ENCODE measurements at places on chromosomes 2 and 18.

DNA sequence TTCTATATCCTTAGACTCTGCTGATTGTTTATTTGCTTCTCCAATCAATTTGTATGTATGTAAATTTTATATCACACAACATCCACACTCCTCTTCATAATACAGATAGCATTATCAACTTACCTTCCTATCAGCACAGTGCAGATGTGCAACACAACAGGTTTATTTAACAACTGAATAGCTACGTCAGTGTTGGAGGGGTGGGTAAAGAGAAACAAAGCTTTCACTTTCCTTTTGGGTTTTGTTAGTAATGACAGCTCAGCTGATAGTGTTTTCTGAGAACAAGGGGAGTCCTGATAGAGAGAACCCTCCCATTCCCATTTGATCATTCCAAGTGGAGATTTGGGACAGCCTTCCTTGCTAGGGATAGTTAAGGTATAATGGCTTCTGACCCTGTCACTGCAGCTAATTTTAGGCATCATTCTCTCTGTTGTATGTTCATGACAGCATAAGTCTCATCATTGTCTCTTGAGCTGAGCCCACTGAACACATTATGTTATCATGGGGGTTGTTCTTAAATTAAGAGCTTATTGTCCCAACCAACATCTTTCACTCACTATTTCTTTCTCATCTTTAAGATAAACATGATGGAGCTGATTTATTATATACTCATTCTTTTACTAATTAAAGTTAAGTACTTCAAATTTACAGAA, 227.7 kb downstream of the GPD2 start:
- DNase-seq, result no peak

- no peak for DNase-seq
Measured at GRCh38 chr18:50441501-50441900, 66.7 kb downstream of the SKA1 start.

DNA sequence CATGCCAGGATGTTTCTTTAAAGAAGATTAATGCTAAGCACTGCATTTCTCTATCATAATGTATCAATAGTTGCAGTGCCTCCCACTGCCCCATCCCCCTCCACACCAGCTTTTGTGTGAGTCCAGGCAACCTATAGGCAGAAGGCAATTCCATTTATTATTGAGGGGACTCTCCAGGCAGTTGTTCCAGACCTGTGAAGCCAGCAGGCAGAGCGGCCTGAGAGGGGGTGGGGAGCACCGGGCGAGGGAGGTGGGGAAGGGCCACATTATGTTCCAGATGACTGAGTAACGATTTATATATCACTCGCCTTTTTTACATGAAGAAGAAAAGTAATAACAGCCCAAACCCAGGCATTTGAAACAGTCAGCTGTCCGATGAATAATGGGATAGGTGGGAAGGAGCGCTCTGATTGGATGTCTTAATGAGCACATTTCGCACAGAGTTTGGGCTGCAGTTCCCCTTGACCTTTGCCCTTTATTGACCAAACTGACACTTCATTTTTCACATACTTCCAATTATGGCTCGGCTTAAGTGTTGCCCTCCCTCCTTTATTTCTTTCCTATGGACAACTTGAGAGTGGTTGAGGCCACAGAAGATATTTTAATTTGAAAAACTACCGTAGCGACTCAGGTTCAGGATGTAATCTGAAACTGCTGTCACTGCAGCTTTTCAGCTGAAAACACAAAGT, 34.4 kb downstream of the MEIS1 start:
- DNase-seq, result no peak

GRCh38 chr2:1585635-1586034, 158.7 kb downstream of the PXDN start:
- no peak for DNase-seq

- no peak for DNase-seq
Measured at GRCh38 chr18:76491776-76492668, 3.0 kb downstream of the ZNF516 start.
